NCI-H1417 (cell line): ENCODE measurements at places on chromosomes 2 and 18.

DNA sequence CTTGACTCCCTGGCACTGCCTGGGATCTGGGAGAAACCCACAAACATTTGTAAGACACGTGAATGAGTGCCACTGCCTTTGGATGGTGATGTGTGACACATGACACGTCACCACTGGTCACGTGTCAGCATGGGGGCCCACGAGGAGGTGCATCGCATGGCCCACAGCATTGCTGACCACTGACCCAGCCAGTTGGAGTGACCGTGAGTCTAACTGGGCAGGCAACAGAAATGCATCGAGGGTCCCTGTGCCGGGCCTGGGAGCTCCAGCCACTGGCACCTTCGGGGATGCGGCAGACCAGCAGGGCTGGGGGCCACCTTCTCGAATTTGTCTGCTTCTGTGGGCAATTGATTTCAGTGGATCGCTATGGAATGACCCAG lies 121.9 kb upstream of the HDAC4 start:
- DNase-seq: no peak

DNA sequence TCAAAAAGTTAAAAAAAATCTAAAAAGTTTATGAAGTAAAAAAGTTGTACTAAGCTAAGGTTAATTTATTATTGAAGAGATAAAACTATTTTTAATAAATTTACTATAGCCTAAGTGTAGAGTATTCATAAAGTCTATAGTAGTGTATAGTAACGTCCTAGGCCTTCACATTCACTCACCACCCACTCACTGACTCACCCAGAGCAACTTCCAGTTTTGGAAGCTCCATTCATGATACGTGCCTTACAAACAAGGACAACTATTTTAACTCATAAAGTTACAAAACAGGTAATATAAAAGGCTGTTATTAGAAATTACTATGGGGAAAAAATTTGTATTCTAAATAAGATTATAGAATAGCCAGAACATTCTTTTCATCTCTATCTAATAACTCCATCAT lies 158.9 kb upstream of the FN1 start:
- no peak for DNase-seq

DNA sequence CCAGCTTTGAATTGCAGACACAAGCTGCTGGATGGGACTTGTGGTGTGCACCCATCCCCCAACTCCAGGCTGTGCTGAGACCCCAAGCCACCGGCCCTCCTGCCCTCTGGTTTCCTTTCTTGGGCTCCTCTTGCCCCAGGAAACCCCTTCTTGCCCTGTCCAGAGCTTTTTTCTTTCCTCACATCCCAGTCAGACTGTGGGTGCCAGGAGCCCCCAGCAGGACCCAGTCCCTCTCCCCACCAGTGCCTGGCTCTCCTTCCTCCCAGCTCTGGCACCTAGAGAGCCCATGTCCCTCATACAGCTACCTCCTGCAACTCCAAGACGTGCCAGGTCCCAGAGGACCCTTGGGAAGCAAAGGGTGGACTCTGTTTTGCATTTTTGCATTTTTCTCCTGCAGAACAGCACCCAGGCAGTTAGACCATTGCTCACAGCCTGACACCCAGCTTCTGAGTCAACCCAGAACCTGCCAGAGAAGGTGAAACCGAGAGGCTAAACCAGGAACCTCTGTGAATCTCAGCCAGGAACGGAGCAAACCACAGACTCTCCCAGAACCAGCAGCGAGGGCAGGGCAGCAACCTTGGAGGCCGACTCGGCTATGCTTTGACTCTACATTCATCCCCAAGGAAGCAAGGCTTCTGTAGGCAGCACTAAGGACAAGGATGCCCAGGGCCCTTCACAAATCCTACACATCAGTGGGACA lies 221.1 kb downstream of the ANAPC1 start:
- no peak for DNase-seq

DNA sequence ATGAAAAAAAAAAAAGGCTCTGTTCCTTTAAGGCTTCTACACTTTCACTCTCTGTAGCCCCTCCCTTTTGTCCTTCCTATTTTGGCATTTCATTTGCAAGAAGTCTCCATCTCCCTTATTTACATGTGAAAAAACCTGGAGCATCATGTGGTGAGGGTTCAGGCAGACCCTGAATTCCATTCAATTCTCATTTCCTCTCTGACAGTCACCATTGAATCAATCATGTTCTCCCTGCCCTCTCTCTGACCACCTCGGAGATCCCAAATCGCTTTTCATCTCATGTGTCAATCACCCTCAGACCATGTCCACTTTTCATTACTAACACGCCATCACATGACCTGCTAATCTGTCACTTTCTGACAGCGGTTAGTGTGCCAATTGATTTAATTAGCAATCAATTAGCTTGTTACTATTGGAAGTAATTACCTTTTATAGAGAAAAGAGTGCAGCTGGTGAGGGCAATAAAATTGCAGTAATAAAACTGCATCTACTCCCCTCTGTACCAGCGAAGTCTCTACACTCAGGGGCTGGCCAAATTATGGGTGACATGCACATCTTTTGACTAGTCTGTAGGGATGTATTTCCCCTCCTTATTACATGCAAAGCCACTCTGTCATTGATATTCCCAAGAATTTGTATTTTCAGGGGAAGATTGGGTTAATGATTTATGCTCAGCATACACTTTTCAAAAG lies 317.4 kb downstream of the EN1 start:
- DNase-seq: peak; percentile 70

DNA sequence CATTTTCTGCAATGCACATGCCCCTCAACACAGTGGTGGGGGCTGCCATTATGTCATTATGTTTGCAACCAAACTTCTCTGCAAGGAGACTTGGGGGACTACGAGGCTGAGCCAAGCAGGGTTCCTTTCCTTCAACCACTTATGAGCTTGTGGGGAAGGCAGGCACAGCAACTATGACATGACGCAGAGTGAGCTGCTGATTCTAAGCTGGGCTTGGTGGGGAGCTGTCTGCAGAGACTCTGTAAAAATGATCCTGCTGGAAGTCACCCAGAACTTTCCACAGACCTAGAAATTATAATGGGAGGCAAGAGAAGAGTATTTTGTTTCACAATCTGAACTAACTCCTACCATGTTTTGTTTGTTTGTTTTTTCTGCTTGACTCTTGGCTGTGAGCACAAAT lies 55.6 kb downstream of the INPP5D start:
- DNase-seq: no peak

GRCh38 chr18:41655074-41655473 lies 300.0 kb upstream of the PIK3C3 start:
- DNase-seq: no peak

DNA sequence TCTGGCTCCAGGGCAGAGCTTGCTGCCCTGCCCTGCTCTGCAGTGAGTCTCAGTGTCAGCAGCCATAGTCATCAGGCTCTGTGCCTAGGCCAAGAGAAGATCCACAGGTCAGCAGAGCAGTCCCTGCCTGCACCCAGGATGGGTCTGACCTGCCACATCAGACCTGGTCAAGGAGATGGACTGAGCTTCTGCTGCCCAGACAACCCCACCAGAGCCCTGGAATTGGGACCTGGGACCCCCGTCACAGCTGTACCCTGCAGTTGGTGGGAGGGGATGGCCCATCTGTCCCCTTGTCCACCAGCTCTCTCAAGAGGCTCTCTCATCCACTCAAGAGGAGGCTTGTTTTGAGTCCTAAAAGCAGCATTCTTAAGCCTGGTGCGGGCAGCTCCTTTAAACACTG lies 142.6 kb downstream of the TFCP2L1 start:
- no peak for DNase-seq
